SW480 (cell line): ENCODE measurements at places on chromosomes 4 and X.
A peak's percentile ranks its signal among the peaks of the same experiment; 100 is the strongest.

- no peak for DNase-seq
Observed at GRCh38 chrX:129058405-129058804, 464.9 kb downstream of the SMARCA1 start.

DNA sequence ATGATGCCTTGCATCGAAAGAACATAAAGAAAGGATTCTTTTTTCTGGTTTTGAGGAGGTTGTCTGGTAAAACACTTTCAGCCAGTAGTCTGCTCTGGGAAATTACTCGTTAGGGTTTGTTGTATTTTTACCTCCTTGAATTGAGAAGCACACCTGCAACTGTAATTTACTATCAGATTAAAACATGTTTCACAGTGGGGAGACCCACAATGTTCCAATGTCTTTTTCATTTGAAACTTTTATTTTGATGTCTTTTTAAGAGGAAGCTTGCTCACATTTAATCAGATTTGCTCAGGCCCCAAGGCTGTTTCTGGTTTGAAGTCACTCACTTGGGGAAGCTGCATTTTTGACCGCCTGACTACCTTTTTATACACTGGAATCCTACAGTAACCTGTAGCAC, 12.0 kb downstream of the TMEM154 start:
- DNase-seq, result no peak

DNA sequence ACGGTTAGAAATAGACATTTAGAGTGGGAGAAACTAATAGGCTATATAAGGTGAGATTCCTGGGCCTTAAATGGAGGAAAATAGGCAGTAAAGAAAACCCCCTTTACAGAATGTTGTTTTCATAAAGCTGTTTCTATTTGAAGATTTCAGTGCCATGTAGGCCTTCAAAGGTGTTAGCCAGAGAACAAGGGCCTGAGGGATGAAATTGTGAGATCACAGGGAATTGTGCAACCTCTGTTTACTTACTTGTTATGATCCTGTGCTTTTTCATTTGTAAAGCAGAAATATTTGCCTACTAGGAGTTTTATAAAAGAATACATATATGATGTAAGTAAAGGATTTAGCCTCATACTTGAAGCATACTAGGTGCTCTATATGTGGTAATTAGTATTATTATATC, 272.9 kb upstream of the ARX start:
- DNase-seq, result no peak

GRCh38 chr4:7384003-7384928, 50.5 kb downstream of the PSAPL1 start:
- no peak for DNase-seq

DNA sequence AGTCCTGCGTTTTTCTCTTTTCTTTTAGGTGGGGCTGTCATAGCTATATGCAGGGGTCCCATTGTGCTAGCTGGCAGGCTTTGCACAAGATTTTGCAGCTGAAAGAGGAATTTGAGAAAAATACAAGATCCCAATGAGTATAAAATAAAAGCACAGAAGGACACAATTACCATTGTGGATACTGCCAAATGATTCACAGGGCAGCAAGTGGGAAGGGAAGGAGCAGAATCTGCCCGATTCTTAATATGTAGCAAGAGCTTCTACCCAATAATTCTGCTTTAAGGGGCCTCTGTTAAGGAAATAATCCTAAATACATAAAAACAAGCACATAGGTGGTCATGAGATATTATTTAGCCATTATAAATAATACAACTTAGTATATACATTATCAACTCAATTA, 25.9 kb upstream of the ING2 start:
- no peak for DNase-seq

GRCh38 chrX:120560405-120560841, 339 bp downstream of the CUL4B start:
- peak; percentile 59 for DNase-seq

GRCh38 chr4:156778606-156779005, 193.0 kb downstream of the PDGFC start:
- DNase-seq, result no peak

- DNase-seq, result no peak
Observed at GRCh38 chr4:12761694-12762093, 722.4 kb downstream of the RAB28 start.

- DNase-seq, result no peak
Observed at GRCh38 chr4:26873391-26874026, 12.9 kb downstream of the STIM2 start.

DNA sequence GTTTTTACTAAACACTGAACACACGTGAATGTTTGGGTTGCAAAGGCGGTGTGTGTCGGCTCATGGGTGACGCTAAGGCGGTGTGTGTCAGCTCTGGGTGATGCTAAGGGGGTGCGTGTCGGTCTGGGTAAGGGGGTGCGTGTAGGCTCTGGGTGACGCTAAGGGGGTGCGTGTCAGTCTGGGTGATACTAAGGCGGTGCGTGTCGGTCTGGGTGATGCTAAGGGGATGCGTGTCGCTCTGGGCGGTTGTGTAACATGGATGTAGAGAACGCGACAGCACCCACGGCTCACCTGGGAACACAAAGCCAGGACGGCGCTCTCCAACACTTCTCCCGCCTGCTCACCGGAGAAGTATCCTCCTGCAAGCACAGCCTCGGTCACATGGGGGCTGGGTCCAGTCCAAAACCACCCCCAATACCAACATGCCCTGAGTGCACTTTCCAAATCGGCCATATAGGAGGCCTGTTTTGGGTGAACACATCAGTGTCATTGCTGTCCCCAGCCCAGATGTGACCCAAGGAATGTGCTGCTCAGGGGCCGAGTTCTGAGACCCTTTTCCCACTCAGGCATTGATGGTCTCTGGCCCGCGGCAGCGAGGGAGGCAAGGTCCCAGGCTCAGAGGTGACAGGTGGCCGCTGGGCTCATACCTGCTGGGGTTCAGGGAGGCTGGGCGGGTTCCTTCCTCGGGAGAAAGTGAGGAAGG, 67.1 kb downstream of the ACOX3 start:
- DNase-seq, result no peak

DNA sequence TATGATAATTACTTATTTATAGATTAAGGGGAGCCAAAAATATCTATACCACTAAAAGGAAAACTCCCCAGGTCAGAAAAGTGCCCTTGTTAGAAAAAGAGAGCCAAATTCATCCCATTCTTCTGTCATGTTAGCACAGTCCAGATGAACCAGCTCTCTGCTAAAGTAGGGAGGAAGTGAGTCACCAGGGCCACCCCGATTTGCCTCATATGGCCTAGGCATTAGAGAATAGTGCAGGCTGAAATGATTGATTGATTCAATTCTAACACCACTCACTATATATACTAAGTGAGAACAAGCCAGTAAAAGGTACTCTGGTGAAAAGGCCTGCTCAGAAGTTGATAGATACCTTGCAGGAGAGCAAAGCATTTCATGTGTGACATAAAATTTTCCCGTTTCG, 94.5 kb downstream of the SRPX start:
- DNase-seq, result no peak

DNA sequence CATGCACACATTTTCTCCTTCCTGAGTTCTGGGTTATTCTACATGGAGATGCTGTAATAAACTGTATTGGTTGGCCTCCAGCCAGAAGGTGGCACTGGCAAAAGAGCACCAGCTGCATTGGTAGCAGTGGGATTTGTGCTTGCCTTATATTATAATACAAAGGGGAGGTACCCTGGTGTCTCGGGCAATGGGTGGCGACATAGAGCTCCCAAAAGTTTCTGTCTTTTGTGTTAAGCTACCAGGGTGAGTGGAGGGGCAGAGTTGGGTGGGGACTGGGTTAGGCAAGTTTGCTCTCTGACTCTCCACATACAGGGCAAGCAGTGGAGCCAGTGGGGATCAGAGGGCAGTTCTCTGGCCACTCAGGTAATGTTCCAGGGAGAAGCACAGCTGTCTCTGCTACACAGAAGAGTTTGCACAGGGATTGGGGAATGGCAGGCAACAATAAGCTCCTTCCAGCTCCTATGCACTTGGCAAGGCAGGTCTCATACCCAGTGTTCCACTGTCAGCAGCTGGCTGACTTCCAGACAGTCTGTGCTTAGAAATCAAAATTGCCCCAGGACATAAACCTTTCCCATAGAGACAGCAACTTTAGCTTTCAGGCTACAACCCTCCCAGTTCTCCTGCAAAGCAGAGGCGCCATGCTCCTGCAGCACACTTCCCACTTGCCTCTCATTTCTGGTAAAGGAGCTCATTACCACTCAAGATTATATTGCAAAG, 463.9 kb upstream of the PCDH7 start:
- no peak for DNase-seq

DNA sequence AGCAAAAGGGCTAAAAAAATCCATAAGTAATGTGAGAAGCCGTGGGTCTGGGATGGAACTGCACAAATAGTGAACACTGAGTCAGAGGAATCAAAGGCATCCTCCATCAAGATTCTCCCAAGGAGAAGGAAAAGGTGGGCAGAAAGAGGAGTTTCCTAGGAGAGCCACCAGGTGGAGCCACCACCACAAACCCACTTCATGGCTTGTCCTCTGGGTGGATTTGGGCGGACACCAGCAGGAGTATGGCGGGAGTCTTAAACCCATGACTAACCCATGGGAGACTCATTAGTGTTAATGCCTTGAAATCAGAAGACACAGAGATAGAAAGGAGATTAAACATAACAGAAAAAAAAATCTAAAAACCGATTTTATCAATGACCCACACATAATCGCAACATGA, 147.7 kb downstream of the SH3KBP1 start:
- peak; percentile 56 for DNase-seq

DNA sequence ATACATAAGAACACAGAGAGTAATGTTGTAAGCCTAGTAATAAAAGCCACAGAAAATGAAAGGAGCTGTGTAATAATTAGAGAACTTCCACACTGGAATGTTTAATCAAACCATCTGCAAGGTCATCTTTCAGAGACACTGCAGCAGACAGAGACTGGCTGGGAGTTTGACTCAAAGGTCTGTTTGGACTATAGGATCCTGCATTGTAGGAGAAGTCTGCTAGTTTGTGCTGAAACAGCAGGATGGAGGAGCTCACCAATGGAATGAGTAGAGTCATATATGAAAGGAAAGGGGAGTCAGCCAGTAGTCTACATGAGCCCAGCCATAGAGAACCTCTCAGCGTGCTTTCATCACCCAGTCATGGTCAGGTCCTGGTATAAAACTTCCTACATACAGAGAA, 4.5 kb upstream of the ACE2 start:
- DNase-seq, result no peak

- DNase-seq, result no peak
Observed at GRCh38 chr4:134174271-134174670, 27.3 kb downstream of the PABPC4L start.

- no peak for DNase-seq
Observed at GRCh38 chr4:153603258-153603657, 80.8 kb upstream of the TLR2 start.

DNA sequence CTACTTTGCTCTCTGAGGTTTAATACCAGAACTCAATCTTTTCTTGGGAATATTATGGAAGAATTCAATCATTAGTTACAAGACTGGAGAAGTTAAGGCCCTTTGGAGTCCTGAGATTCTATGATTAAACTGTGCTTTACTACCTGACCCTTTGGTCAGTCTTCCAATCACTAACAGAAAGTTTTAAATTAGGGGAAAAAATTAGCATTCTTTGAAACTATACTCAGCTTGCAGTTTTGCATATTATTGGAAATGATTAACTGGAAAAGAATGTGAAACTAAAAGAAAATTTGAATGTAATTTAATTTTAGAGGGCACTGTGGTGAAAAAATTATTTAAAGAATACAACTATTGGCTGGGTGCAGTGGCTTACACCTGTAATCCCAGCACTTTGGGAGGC, 18.7 kb upstream of the GPR34 start:
- no peak for DNase-seq

- DNase-seq, result no peak
Observed at GRCh38 chr4:48361012-48361400, 19.7 kb downstream of the SLAIN2 start.

GRCh38 chr4:161321706-161322105, 842.1 kb downstream of the FSTL5 start:
- DNase-seq, result no peak

DNA sequence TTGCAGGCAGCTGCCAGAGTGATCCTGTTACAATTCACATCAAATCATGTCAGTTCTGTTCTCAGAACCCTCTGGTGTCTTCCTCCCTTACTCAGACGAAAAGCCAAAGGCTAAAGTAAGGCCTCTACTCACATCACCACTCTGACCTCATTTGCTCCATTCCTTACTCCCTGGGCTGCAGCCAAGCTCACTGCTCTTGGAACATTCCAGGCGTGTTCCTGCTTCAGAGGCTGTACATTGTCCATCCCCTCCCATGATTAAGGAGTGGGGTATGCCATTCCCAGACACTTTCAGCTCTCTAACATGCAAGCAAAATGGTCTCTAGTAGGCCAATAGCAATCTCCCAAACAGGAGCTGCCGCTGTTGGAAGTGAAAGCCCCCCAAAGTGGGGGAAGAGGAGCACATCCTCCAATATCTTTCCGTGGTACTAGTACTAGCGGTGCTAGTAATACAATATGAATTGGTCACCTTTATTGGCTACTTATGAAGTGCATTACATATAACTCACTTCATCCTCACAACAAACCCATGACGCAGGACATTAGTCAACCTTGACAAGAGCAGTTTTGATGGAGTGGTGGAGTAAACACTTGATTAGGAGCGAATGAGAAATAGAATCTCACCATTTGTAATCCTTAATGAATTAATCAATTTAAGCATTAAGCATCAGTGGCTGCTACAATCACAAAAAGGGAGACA, 15.0 kb downstream of the GAB3 start:
- no peak for DNase-seq

DNA sequence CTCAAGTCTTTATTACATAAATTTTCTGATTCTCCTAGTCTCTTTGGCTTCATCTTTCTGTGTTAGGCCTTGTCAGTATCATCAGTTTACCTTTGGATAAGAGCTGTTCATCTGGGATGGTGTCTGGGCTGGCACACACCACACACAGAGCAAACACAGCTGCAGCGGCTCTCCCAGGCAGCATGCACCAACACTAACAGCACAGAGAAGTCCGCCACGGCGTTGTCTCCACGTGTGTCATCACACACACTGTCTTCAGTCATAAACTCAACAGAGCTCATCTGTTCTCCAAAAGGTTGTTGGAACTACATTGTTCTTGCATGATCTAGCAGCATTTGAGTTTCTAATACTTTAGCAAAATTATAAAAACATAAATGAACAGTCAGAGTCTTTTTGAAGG, 851.9 kb upstream of the FRG1 start:
- DNase-seq, result no peak

GRCh38 chr4:1596393-1596792, 87.7 kb downstream of the FAM53A start:
- no peak for DNase-seq

GRCh38 chr4:185341377-185341776, 54.3 kb downstream of the LRP2BP start:
- no peak for DNase-seq

GRCh38 chr4:138835832-138836533, 179.6 kb upstream of the NOCT start:
- no peak for DNase-seq

DNA sequence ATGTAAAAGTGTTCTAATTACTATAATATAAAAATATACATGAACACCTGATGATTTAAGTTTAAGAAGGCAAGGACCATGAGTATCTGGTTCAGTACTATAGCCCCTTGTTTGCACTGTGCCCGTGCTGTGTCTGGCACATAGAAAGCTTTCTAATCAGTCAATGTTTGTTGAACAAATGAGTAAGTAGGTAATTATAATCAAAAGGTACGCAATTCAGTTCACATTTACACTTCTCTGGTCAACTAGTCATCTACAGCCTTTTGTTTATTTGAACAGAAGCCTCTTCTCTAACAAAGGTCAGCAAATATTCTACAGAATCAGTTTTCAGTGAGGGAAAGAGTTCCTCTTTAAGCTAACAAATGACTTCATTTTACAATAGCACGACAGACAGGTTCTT, 523.3 kb downstream of the SMARCA1 start:
- no peak for DNase-seq
